ENCODE measurements at places on chromosomes 11 and 22.

DNA sequence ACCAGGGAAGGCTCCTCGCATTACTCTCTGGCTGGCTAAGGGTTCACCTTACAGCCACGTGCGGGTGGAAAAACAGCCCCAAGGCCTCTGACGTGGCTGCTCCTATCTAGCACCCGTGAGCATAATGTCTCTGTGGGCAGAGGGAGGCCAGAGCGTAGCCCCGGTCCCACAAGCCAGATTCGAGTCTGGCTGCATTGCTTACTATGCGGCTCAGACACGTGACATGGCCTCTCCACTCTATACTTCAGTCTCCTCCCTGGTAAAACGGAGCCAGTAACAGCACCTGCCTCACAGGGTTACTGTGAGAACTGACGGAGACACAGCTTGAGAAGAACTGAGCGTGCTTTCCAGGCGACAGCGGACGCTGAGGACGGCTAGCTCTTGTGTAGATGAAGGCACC, 105.8 kb upstream of the BID start:
- H3K27me3 ChIP-seq, result no peaks in the 10 kb centered on the region

DNA sequence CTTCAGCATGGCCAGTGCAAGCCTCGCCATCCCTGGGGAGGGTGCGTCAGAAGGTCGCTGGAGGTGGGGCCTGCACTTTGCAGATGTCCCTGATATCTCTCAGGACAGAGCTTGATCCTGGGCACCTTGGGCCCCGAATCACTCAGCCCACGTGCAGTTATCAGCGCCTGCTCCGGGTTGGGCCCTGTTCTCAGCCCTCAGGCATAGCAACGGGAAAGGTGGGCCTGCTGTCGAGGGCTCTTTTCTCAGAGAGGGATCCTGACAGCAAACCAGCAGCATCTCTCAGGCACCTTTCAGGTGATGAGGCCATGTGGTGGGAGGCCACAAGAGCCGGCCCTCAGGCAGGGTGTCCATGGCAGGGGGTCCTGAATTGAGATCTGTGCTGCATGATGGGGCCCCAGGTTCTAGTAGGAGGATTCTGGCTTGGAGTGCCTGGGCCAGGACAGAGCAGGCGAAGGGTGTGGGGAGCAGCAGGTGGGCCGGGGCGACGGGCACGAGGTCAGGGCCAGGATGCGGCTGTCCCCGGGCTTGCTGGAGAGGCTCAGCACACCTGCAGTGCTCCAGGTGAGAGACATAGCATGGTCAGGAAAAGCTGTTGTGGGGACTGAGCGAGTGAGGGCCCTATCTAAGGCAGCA, 280.5 kb downstream of the TBC1D22A start:
- H3K27ac ChIP-seq, result no peak overlapping the region
- peaks cover 3% of the 10 kb centered on the region for H3K4me1 ChIP-seq
- H3K36me3 ChIP-seq, result peaks cover 4% of the 10 kb centered on the region
- no peak overlapping the region for H3K4me3 ChIP-seq
- no peaks in the 10 kb centered on the region for H3K27me3 ChIP-seq

GRCh38 chr11:117950993-117951961, 22.1 kb upstream of the TMPRSS13 start:
- peaks cover 85% of the 10 kb centered on the region for H3K4me1 ChIP-seq
- H3K4me3 ChIP-seq, result no peak overlapping the region
- no peaks in the 10 kb centered on the region for H3K36me3 ChIP-seq
- peak overlapping the region; percentile 95 for H3K27ac ChIP-seq

- H3K27me3 ChIP-seq, result peaks cover 32% of the 10 kb centered on the region
- no peak for DNase-seq
- H3K27ac ChIP-seq, result no peak overlapping the region
- no peaks in the 10 kb centered on the region for H3K4me1 ChIP-seq
Observed at GRCh38 chr11:125108469-125108868, 3.0 kb downstream of the TMEM218 start.

- no peak overlapping the region for H3K4me3 ChIP-seq
- no peak overlapping the region for H3K27ac ChIP-seq
- H3K36me3 ChIP-seq, result no peaks in the 10 kb centered on the region
- no peak for DNase-seq
- H3K4me1 ChIP-seq, result no peaks in the 10 kb centered on the region
- peaks cover 16% of the 10 kb centered on the region for H3K27me3 ChIP-seq
Observed at GRCh38 chr11:129374081-129374992, 1.3 kb upstream of the BARX2 start.

GRCh38 chr11:44659641-44660040, 67.1 kb upstream of the TSPAN18 start:
- H3K27ac ChIP-seq, result no peak overlapping the region
- peaks cover 4% of the 10 kb centered on the region for H3K27me3 ChIP-seq
- H3K4me3 ChIP-seq, result no peak overlapping the region
